AG09309 (cell line): ENCODE measurements at places on chromosomes 12 and 14.
A peak's percentile ranks its signal among the peaks of the same experiment; 100 is the strongest.

- DNase-seq = no peak
These were observed 62.7 kb downstream of the HMGA2 start for GRCh38 chr12:65886996-65887395.

DNA sequence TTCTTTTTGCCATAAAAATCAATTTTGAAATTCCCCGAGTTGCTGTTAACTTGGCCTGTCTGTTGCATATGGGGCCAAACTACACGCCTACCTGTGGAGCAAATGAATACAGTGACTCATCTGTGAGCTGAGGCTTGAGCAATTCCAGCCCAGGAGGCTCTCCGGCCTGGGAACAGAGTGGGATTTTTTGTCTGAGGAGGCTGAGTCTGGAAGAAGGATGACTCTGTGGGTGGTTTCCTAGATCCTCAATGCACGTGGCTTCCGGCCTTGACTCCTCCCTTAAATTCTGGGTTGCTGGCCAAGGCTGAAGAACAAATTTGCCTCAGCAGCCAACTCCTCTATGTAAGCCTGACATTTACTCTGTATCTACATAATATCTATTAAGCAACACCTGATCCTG is 124.1 kb downstream of the SSPN start:
- no peak for DNase-seq

DNA sequence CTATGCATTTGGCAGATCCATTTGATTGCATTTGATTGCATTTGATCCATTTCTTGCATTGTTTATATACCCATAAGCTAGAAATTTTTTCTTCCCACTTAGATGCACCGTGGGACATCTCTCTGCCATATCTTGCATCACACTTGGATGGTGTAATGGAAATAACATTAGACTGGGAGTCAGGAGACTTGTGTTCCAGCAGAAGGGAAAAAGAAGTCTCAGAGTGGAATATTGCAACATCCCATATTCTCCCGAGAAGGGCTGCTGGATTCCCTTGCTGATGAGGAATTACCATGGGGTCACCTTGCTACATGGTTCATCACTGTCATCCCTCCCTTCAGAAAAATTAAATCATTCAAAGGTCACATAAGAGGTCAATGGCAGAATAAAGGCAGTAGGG is 78.1 kb downstream of the KSR2 start:
- DNase-seq = peak; percentile 18

GRCh38 chr12:110307372-110307771 is 26.3 kb downstream of the ATP2A2 start:
- no peak for DNase-seq

- DNase-seq = no peak
These were observed 193.3 kb downstream of the ANO4 start for GRCh38 chr12:100987552-100988521.

- no peak for DNase-seq
These were observed 201.0 kb downstream of the GXYLT1 start for GRCh38 chr12:41943671-41944070.

GRCh38 chr12:82688596-82688995 is 1.9 kb downstream of the TMTC2 start:
- no peak for DNase-seq

- no peak for DNase-seq
These were observed 7.1 kb upstream of the WASHC4 start for GRCh38 chr12:105100207-105100985.

DNA sequence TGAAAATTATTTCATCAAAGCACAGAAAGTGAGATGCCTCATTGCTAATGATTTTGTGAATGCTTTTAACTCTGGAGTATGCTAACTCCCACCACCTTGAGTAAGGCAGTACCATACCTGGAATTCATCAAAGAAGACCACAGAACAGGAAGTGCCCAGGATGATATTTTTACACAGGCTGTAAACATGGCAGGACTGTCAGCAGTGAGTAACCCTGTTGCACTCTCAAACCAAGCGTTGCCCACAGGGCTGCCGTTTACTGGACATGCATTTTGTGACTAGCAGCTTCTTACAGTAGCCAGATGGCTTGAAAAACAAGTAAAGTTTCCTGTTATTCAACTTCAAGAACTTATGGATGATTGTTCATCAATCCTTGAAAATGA is 42.4 kb downstream of the RALGAPA1 start:
- no peak for DNase-seq

DNA sequence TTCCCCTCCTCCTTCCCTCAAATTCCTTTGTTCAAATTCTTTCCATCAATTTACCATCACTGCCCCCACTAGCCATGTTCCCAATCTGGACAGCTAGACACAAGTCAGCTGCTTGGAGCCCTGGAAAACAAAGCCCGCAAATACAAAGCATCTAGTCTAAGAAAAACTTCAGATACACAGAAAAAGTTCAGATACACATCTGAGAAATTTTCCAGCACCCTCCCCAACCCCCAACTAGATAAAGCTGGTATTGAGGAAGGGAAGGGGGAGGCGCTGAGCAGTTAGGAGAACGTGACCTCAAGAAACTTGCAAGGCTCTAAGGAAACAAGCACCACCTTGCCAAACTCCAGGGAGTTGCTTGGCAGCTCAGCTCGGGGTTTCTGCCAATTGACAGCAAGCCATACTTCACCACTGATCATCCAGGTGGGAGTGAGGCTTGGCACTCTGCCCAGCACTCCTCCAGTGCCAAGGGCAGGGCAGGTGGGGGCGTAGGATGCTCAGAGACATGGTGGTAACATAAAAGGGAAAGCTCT is 5.1 kb upstream of the CNIH1 start:
- no peak for DNase-seq

GRCh38 chr14:64463195-64463594 is 2.1 kb upstream of the AKAP5 start:
- DNase-seq = no peak

GRCh38 chr14:97788364-97788763 is 991.2 kb downstream of the VRK1 start:
- DNase-seq = no peak

DNA sequence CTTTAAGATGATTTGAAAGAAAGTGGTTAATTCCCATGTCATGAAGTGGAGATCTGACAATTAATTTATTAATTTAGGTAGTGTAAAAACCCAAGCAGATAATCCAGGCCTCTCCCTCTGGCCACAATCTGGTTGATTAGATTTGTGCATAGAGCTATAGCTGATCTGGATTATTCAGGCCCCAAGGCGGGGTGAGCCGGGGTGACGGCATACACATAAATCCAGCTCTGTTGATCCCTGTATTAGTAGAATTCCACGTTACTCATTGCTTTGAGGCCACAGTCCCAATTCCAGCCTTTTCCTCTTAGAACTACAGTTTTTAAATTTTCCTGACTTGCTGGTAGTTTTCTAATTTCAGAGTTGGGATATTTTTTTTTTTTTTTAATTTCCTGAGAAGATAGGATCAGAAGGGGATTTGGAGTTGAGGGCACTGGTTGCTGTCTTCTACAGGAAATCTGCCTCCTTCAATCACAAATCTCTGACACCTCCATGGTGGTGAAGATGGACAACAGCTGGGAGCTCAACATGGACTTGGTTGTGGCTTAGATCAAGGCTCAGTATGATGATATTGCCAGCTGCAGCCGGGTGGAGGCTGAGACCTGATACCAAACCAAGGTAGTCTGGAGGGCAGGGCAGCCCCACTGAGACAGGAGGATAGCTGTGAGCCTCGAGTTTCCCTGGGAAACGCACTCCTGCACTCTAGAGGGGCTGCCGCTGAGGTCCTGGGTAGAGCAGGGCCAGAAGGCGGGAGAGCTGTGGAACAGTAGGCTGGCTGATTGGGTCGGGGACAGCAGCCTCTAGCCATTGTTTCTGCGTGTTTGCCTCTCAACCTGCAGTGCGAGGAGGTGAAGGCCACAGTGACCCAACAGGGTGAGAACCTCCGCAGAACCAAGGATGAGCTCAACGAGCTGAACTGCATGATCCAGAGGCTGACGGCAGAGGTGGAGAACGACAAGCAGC is 19.4 kb downstream of the KRT85 start:
- no peak for DNase-seq

DNA sequence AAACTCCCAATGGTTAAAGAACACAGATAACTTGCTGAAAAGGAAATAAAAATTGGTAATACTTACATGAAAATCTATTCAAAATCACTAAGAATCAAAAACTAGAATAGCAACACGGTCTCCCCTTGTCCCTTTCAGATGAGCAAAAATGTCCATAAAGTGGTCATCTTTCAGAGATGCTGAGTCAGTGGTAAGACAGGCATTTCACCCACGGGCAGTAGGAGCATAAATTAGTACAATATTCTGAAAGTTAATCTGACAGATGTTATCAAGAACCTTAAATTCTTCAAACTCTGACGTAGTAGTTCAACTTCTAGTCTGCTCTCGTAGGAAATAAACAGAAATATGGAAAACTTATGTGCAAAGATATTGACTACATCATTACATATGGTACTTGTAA is 33.1 kb upstream of the GNPNAT1 start:
- no peak for DNase-seq

DNA sequence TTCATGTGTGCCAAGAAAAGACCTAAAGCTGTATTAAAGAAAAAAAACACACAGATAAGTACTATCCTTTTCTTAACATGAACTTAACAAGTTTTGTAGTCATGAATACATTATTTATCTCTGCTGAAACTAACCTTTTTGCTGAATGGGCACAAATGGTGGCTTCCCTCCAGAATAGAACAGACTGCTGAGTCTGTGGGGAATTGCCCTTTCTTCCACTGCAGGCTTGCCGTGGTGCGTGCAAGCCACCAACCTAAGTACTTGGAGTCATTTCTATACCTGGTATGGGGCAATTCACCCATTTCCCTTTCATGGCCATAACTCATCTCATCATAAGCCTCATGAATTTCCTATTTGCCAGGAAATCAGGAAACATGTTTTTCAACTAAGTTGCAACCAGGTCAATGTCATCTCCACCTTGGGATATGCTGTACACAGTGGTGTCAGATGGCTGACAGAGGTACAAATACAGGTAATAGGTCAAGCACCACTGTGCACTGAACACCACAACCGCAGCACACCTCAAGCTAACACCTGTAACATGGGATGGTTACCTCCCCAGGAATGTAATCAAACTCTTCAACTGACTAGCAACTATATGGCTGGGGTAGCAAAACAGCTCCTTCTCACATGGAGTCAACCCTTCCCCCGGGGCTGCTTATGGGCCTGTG is 49.9 kb downstream of the CATSPERB start:
- no peak for DNase-seq

- DNase-seq = no peak
These were observed 43.3 kb upstream of the RASSF3 start for GRCh38 chr12:64566831-64567517.

- DNase-seq = no peak
These were observed 29.2 kb upstream of the BTBD6 start for GRCh38 chr14:105219043-105219612.

DNA sequence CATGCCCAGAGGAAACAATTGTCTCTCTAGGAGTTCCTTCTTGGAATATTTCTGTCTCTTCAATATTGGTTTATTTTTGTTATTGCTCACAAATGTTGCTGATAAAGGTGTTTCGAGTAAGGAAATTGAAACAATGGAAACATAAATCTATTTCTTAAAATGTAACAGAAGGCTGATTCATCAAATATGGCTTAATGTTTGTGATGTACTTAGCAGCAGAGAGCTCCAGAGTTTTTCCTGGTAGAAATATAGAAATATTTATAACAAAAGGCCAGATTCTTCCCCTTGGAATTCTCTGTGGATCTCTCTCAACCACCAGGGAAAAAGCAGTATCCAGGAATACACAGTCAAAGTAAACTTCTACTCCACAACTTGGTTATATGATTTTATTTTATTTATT is 149.2 kb upstream of the LRIG3 start:
- DNase-seq = no peak

GRCh38 chr12:13373803-13374202 is 177.3 kb downstream of the EMP1 start:
- no peak for DNase-seq

DNA sequence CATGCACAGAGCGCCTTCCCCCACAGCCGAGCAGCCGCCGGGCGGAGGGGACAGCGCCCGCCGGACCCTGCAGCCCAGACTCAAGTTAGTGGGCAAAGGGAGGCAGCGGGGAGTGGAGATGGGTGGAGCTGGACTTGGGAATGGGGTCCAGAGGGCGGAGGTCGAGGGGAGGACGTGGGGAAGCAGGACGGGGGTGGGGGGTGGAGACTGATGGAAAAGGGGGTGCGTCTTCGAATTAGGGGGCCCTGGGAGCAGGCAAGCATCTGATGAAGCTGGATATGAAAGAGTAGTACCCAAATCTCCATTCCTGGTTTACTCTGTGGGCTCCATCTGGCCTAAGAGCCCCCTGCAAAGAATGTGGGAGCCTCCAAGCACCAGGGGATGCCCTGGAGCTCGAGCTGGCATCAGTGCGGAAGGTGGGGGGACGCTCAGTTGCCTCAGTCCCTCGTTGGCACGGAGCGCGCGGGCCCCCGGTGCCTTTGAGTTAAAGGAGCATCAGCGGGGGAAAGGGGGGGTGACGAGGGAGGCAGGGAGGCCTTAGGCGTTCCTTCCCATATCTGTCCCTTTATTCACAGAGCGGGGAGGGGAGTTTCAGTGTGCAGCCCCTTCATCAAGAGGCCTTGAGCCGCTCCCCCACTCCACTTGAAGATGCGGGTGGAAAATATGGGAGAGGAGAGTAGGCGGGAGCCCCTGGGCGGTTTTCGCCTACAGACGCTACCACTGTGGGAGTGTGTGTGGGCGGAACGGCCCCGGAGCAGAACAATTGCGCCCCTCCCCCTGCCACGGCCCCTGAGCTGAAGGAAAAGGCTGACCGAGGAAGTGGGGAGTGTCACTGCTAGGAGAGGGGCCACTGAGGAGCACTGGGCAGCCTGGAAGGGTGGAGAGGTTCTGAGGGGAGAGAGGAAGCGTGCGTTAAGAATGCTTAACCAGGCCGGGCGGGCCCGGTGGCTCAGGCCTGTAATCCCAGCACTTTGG is 644 bp downstream of the NAB2 start:
- DNase-seq = no peak

DNA sequence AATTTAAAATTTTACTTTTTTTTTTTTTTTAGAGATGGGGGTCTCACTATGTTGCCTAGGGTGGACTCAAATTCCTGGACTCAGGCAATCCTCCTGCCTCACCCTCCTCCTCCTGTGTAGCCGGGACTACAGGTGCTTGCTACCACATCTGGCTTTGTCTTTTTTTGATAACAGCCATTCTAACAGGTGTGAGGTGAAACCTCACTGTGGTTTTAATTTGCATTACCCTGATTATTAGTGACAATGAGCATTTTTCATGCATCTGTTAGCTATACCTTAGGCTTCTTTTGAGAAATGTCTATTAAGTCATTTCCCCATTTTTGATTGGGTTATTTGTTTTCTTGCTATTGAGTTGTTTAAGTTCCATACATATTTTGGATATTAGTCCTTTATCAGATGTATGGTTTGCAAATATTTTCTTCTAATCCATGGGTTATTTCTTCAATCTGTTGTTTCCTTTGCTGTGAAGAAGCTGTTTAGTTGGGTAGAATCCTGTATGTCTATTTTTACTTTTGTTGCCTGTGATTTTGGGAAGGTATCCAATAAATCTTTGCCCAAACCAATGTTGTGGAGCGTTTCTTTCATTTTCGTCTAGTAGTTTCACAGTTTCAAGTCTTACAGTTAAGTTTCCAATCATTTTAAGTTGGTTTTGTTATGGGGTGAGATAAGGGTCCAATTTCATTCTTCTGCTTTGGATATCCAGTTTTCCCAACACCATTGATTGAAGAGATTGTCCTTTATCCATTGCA is 86.1 kb downstream of the MYF5 start:
- no peak for DNase-seq
